T-helper 17 cell (primary cell): ENCODE measurements at places on chromosomes 3 and 15. TPM values are rescaled to one million over a fixed set of nuclear protein-coding genes. Genes with fewer than 3 reads are reported as not detected.

- no peaks in the 10 kb centered on the region for H3K4me1 ChIP-seq
- no peak overlapping the region for H3K27ac ChIP-seq
- DNase-seq, result no peak
- peaks cover 33% of the 10 kb centered on the region for H3K27me3 ChIP-seq
- no peak overlapping the region for H3K4me3 ChIP-seq
These were observed 27.3 kb upstream of the IGF1R start for GRCh38 chr15:98621021-98621420.

DNA sequence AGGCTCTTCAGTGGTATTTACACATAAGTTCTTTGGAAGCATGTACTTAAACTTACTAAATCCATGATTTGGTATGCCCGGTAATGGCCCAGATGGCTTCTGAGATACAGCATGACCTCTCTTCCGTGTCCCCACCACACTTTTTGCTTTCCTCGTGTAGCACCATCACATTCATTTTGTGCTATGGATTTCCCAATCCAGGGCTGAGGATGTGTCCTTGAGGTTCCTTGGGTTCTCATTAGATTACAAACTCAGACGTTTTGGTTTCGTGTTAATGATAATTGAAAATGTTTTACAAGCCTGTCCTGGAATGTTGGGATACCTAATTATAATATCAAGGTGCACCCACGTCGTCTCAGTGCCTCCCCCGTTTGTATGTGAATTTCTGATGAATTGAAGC is 7.3 kb downstream of the ABHD2 start:
- peaks cover 6% of the 10 kb centered on the region for H3K36me3 ChIP-seq
- H3K27me3 ChIP-seq, result no peaks in the 10 kb centered on the region
- no peak for DNase-seq
- no peak overlapping the region for H3K27ac ChIP-seq
- no peak overlapping the region for H3K4me3 ChIP-seq
- H3K4me1 ChIP-seq, result peaks cover 37% of the 10 kb centered on the region

FGF7 gene
- not detected for total RNA-seq

GRCh38 chr3:122974764-122975162 is 52.8 kb downstream of the SEMA5B start:
- no peaks in the 10 kb centered on the region for H3K36me3 ChIP-seq
- H3K27me3 ChIP-seq, result peaks cover 18% of the 10 kb centered on the region
- H3K27ac ChIP-seq, result peak overlapping the region; percentile 87
- H3K4me1 ChIP-seq, result peaks cover 23% of the 10 kb centered on the region
- peak overlapping the region; percentile 82 for H3K4me3 ChIP-seq

DNA sequence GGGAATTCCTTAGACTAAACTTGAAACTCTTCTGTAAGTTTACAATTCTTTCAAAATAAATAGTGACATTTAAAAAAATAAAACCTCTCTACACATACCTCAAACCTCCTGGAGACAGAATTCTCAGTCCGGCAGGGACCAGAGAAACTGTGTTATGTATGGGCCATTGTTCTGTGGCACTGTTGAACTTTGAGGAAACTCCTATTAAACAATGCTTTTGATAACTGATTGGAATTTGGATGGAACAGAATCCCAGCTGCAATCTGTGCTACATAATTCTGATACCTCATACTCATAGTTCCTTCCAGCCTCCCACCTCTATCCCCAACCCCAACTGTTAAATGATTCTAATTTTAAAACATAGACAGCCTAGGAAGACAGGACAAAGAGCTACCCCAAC is 85.0 kb downstream of the TM4SF4 start:
- H3K4me3 ChIP-seq, result no peak overlapping the region
- no peak overlapping the region for H3K27ac ChIP-seq
- no peak for DNase-seq
- no peaks in the 10 kb centered on the region for H3K4me1 ChIP-seq

GRCh38 chr15:33243393-33243792 is 48.9 kb upstream of the FMN1 start:
- H3K4me3 ChIP-seq, result no peak overlapping the region
- H3K27ac ChIP-seq, result no peak overlapping the region
- H3K4me1 ChIP-seq, result peaks cover 12% of the 10 kb centered on the region
- no peak for DNase-seq
- H3K36me3 ChIP-seq, result no peaks in the 10 kb centered on the region
- peaks cover 26% of the 10 kb centered on the region for H3K27me3 ChIP-seq

- H3K4me1 ChIP-seq, result no peaks in the 10 kb centered on the region
- H3K36me3 ChIP-seq, result no peaks in the 10 kb centered on the region
- no peak for DNase-seq
- no peak overlapping the region for H3K27ac ChIP-seq
These were observed 262.3 kb upstream of the CHRNA7 start for GRCh38 chr15:31768055-31768454.

- no peak overlapping the region for H3K27ac ChIP-seq
- no peaks in the 10 kb centered on the region for H3K27me3 ChIP-seq
- no peak overlapping the region for H3K4me3 ChIP-seq
- DNase-seq, result no peak
These were observed 533.9 kb downstream of the TBL1XR1 start for GRCh38 chr3:176663387-176663786.
